ENCODE measurements at places on chromosomes 7 and 10. TPM values are rescaled to one million over a fixed set of nuclear protein-coding genes. Genes with fewer than 3 reads are reported as not detected.

Gene NUDT13
- 1.4 TPM for total RNA-seq

Gene WASL
- 24.1 TPM for total RNA-seq

Gene STAMBPL1
- total RNA-seq = 6.3 TPM

Gene OR13A1
- 2.3 TPM for total RNA-seq

Gene LRRN3
- total RNA-seq = 5.3 TPM

Gene TLX1
- not detected for total RNA-seq

Gene SFTPA1
- 8,320 TPM for total RNA-seq

Gene AKR1C4
- not detected for total RNA-seq

Gene CNPY4
- total RNA-seq = 6.3 TPM

Gene GIMAP2
- 27.6 TPM for total RNA-seq

Gene CTAGE6
- not detected for total RNA-seq

Gene PRDX3
- 104 TPM for total RNA-seq

GRCh38 chr7:4017785-4018184, 664.3 kb upstream of the FOXK1 start:
- no peak overlapping the region for H3K4me3 ChIP-seq
- no peak for DNase-seq
- peaks cover 4% of the 10 kb centered on the region for H3K4me1 ChIP-seq
- no peak overlapping the region for H3K27ac ChIP-seq

- DNase-seq = no peak
- no peak overlapping the region for H3K27ac ChIP-seq
- H3K4me1 ChIP-seq = peaks cover 12% of the 10 kb centered on the region
- no peaks in the 10 kb centered on the region for H3K36me3 ChIP-seq
Observed at GRCh38 chr7:30281791-30282190, 2.6 kb upstream of the ZNRF2 start.

DNA sequence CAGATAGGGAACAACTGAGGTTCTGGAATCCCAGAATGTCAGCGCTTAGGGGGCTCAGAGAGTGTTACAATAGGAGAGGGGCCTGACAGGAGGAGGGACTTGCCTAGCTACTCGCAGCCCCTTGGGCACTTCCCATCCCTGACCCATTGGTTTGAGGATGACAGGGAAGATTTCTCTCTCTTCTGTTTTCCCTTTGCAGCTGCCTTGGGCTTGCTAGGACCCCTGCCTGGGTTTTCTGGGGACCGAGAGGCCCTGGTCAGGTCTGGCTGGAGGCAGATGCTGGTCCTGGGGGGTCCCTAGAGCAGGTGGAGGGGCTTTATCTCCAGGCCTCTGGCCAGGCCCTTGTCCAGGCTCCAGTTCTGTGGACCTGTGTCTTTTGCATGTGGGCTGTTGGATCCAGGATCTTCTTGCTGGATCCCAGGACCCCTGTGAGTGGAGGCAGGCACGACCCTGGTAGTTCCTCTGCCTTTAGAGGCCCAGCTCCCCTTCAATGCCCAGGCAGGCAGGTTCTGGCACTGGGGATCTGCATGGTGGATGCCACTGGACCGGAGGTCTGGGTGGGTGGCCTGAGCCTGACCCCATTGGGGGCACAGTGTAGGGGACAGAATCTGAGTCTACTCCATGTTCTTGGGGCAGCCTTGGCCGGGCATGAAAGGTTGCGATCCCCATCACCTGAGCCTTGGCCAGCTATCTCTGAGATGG, 26.9 kb downstream of the RAMP3 start:
- H3K4me3 ChIP-seq = no peak overlapping the region
- peaks cover 52% of the 10 kb centered on the region for H3K36me3 ChIP-seq
- no peak for DNase-seq
- no peaks in the 10 kb centered on the region for H3K4me1 ChIP-seq
- no peaks in the 10 kb centered on the region for H3K27me3 ChIP-seq

DNA sequence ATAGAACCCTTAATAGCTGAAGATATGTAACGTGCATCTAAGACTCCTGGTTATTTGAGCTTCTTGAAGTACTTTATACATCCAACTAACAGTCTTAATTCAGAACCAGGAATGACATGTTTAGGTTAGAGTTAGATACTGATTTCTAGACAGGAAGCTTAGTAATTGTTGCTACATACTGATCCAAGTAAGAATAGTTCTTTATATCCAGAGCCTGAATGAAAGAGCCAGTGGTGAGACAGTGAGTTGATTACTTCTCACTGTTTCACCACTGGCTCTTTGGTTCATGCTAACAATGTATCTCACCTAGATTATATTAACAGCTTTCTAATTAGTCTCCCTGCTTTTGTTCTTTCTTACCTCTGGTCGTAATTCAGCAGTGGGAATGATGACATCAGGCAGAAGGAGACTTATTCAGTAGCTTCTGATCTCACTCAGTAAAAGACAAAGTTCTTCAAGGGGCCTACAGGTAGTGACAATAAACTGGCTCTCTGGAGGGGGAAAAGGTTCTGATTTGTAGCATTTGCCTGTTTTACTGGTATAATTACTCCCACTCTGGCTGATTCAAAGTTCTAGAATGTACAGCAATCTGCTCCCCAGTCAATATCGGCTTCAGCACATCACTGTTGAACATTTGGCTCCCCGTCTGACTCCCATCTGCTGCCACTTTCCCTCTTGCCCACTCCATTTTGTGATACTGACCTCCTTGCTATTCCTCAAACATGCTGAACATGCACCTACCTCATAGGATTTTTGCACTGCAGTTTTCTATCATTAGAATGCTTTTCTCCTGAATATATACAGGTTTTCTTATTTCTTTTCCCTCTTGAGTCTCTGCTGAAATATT, 29.1 kb downstream of the MCU start:
- H3K27me3 ChIP-seq = no peaks in the 10 kb centered on the region
- no peak overlapping the region for H3K27ac ChIP-seq
- H3K4me1 ChIP-seq = peaks cover 4% of the 10 kb centered on the region
- no peaks in the 10 kb centered on the region for H3K36me3 ChIP-seq
- DNase-seq = no peak

DNA sequence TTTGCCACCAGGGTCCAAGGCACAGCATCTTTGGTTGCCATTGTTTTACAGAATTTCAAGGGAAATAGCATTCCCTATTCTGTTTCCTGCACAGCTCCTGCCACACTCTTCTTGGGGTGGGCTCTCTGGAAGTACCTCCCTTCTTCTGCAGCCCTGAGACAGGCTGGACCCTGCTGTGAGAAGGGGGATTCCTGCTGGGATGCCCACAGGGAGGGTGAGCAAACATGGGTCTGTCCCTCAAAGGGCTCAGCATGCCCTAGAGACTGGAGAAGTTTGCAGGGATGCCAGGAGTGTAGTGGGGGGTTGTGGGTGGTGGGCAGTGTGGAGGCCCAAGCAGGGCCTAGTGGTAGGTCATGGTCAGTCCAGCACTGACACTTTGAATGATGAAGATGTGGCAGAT, 222.2 kb upstream of the GPR26 start:
- no peak overlapping the region for H3K4me3 ChIP-seq
- H3K27me3 ChIP-seq = no peaks in the 10 kb centered on the region
- H3K4me1 ChIP-seq = no peaks in the 10 kb centered on the region
- H3K27ac ChIP-seq = no peak overlapping the region
- no peak for DNase-seq
- H3K36me3 ChIP-seq = no peaks in the 10 kb centered on the region

DNA sequence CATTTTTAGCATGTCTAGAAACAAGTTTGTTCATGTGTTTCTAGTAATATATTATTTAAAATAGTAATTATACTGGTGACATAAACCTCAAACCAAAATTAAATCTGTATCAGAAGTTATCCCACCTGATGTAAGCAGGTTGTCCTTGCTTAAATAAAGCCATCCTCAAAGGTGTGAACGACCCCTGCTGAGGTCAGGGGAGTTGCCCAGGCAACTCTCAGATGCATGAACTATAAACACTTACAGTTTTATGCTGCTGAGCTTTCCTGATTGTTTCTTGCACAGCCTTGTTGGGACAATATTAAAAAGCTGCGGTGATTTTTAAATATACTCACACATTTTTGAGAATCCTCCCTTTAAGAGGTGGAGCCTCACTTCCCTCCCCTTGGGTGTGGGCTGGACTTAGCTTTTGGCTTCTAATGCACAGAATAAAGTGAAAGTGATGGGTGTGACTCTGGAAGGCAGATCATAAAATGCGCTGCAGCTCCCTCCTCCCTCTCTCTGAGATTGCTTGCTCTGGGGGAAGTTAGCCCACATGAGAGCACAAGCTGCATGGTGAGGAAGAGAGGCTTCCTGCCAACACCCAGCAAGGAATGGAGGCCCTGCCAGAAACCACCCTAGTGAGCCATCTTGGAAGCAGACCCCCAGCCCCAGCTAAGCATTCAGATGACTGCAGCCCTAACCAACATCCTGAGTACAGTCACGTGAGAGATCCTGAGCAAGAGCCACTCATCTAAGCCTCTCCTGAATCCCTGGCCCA, 152.7 kb downstream of the SKIDA1 start:
- no peaks in the 10 kb centered on the region for H3K4me1 ChIP-seq
- H3K36me3 ChIP-seq = no peaks in the 10 kb centered on the region
- no peak overlapping the region for H3K4me3 ChIP-seq
- H3K27ac ChIP-seq = no peak overlapping the region

DNA sequence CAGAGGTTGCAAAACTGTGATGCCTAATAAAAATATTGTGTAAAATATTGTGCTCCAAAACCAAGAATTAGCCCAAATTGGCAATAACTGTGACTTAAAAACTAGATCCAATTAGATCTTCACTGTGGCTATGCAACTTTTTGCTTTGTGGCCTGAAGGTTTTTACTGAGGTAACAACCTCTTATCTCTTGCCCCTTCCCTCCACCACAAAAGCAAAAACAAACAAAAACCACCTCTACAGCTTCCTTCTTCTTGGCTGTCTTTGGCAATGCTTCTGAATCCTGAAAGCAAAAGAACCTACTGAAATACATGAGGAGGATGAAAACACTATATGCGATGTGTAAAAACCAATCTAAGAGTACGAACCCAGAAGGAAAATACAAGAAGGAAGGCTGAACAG, 226.7 kb upstream of the MBL2 start:
- no peak overlapping the region for H3K27ac ChIP-seq
- no peaks in the 10 kb centered on the region for H3K4me1 ChIP-seq
- no peak overlapping the region for H3K4me3 ChIP-seq
- no peaks in the 10 kb centered on the region for H3K27me3 ChIP-seq
- no peak for DNase-seq
- H3K36me3 ChIP-seq = no peaks in the 10 kb centered on the region

DNA sequence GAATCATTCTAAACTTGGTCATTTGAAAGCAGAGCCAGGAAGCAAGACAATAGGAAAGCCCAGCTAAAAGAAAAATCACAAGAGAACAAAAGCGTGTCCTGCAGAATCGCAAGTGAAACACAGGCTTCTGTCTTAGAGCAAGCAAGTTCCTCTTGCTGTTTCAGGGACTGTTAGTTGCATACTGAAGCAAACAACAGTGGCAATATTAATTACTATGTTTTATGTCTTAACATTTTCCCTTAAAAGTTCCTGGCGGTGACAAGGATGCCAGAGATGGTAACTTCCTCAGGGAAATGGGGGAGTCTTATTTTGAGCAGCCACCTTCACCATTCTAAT, 217.1 kb downstream of the GFRA1 start:
- DNase-seq = no peak
- H3K27ac ChIP-seq = no peak overlapping the region
- H3K27me3 ChIP-seq = no peaks in the 10 kb centered on the region

GRCh38 chr10:84098667-84099066, 40.6 kb upstream of the GHITM start:
- no peaks in the 10 kb centered on the region for H3K36me3 ChIP-seq

All from upper lobe of left lung (tissue), 6 donors.